ENCODE measurements at places on chromosomes 4 and X.
A peak's percentile ranks its signal among the peaks of the same experiment; 100 is the strongest.

DNA sequence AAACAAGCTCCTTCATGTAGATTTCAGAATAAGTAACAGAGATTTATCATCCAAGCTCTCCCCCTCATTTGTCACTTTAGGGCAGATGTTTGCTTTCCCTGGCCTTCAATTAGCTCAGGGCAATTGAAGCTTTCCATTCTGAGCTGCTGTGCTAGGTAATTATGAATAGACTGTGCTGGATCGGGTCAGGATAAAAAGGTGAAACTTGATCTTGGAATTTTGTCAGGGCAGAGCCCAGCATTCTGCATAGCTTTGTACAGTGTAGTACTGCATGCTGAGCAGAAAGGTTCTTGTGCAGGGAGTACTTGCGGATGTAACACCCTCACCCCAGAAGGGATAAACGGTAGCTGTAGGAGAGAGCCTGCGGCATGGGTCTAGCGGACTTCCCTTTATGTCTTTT lies 64.0 kb upstream of the CLDN34 start:
- no peak for DNase-seq

DNA sequence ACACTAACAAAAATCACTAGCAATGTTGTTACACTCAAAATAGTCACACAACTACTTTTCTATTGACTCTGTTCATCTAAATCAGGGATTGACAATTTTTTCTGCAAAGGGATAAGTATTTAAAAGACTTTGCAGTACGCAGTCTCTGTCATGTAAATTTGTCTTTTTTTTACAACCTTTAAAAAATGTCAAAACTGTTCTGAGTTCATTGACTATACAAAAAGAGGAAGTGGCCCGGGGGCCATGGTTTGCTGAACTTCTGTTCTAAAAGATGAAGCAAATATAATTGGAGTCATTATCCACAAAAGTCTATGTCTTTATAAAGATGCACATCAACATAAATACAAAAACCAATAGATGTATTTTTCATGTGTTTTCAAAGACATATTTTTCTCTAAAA lies 1310.3 kb downstream of the RPA4 start:
- DNase-seq, result peak; percentile 1

DNA sequence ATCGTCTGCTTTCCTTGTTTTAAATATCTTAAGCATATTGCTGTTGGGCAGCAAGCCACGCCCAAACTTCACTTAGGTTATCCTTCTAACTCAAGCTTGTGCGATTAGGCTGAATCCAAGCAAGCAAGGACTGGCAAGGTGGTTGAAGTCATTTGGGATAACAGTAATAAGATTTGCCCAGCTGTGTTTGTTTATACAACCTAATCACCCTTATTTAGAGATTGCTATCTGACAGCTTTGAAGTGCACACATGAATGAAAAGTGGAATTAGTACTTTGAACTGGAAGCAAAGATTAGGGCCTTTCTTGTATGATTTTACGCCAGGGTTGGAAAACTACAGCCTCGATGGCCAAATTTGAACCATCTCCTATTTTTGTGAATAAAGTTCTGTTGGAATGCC lies 182.1 kb downstream of the ASB9 start:
- DNase-seq, result no peak

- DNase-seq, result no peak
These were observed 1.6 kb upstream of the REELD1 start for GRCh38 chr4:146212781-146213180.

DNA sequence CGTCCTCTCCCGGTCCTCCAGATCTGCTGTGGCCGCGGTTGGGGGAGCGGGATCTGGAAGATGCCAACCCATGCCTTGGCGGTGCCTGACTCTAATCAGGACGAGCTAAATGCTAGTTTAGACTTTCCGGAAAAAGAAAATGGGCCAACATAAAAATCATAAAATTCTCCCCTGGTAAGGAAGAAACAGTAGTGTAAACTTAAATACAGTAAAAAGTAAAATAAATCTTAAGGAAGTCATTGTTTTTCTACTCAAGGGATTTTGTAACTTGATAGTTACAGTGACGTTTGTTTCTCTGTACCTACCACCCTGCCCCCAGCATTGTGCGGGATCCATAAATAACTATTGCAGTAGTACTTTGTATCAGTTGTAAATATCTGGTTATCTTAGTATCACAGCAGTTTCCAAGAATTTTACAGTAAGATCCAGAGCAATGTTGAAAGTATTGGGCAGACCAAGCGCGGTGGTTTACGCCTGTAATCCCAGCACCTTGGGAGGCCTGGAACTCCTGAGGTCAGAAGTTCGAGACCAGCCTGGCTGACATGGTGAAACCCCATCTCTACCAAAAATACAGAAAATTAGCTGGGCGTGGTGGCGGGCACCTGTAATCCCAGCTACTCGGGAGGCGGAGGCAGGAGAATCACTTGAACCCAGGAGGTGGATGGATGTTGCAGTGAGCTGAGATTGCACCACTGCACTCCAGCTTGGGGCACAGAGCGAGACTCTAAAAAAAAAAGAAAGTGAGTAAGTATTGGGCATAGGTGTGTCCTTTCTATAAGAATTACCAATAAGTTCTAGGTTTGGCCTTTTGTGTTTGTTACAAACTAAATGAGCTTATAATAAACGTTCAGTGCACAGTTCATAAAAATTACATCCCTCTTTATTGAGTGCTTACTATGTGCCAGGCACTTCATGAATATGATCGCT lies 1.0 kb upstream of the PLA2G12A start:
- DNase-seq, result no peak

DNA sequence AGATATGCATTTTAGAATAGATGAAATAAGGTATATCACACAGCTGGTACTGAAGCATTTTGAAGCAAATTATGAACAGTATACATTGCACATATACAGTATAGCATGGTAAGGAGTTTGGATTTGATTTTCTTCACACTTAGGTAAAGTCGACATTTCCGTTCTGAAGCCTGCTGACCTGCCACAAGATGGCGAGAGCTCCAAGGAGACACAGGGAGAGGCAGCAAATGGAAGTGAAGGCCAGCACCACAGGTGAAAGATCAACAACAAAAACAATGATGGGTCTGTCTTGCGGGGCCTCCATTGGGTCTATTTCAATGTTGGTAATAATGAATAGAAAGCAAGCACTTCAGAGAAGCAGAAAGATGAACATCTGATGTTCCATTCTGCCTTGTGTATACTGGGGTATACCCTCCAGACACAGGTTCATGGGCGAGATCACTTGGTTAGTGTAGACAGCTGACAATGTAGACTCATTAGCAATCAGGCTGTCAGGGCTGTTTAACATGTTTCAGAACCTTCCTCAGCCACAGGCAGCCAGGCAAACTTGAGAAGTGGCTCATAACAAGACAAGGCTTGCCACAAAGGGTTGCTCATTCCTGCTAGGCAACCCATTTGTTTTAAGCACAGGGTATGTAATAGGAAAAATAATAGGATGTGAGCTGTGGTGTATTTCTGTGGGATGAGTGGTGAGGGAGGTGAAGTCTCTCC lies 21.4 kb upstream of the NOX1 start:
- peak; percentile 39 for DNase-seq

DNA sequence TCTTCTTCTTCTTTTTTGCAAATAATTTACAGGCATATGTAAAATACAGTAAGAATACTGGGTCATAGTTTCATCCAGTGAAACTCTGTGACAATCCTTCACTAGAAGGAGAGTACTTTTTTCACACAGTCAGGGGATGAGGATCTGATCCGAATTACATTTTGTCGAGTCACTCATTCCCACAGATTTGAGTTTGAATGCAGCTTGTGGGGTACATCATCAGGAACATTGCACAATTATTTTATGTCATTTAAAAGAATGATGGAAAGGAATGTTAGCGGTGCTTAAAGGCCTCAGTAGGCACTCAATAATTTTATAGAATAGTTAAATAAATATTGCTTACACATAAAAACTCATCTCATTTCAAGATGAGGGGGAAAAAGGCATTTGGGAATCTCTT lies 88.6 kb downstream of the CHRNA9 start:
- DNase-seq, result no peak

DNA sequence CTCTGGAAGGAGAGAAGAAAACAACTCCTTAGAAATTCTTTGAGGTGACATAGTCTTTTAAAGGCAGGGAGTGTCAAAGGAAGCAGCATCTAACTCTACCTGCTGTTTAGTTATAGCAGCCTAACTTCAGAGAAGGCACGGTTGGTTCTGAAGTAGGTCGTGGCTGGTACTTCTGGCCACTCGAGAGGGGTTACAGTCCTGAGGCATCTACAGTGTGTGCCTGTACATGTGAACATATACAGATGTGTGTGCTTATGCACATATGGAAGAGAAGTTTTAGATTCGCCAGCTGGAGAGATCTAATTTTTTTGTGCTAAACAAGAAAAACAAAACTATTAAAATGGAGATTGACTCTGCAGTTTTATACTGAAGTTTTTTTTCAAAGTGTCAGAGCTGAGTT lies 52.7 kb downstream of the GATB start:
- DNase-seq, result no peak

DNA sequence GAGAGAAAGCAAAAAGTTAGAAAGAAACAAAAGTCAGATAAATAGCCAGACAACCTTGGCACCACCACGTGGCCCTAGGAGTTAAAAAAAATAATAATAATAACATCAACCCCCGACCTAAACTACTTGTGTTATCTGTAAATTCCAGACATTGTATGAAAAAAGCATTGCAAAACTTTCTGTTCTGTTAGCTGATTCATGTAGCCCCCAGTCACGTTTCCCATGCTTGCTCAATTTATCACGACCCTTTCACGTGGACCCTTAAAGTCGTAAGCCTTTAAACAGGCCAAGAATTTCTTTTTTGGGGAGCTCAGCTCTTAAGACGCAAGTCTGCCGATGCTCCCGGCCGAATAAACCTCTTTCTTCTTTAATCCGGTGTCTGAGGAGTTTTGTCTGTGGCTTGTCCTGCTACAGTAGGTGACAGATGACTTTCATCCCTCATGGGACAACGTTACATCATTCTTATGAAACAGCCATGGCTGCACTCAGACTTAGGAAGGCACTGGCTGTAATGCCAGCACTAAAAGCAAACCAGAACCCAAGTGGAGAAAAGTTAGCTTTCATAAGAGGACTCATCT lies 520 bp downstream of the ACOX3 start:
- peak; percentile 80 for DNase-seq

DNA sequence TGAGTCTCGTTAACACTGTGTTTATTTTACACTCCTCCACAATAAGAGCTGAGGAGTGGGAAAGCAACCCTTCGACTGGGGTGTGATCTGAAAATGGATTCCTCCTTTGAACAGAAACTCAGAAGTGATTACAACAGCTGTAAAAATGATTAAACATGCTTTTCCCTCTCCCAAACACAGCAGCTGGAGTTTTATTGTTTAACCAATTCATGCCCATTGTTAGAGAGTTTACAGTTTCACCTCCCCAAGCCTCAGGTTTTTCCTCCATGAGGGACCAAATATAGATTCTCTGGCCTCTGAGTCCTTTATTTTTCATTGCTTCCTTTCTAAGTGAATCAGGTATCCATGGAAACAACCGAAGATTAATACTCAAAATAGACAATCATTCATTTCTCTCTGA lies 263.0 kb upstream of the TAPT1 start:
- DNase-seq, result no peak

- no peak for DNase-seq
These were observed 755.5 kb downstream of the STIM2 start for GRCh38 chr4:27616166-27616565.

Measured in NAMALWA (cell line).